HFFc6 (cell line): ENCODE measurements at places on chromosomes 2 and 18.

DNA sequence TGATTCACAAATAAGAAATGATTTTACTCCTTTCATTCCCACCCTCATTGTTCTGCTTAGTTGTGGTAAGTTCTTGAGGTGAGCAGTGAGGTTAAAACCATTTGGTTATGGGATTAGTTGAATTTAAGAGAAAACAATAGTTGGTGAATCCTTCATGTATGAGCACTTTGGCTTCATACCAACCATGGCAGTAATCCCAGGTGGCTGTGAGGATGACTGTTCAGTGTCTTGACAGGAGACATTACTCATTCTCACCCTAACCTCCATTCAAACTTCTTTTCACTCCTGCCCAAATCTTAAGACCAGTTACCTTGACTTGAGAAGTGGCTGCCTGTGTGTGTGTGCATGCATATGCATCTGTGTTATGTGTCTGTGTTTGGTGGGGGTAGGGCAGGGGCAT, 143.1 kb downstream of the SETBP1 start:
- H3K27ac ChIP-seq: no peak overlapping the region
- H3K36me3 ChIP-seq: no peaks in the 10 kb centered on the region
- H3K4me3 ChIP-seq: no peak overlapping the region
- peaks cover 5% of the 10 kb centered on the region; the same call in 1 of the 2 replicates for H3K27me3 ChIP-seq
- no peak for DNase-seq

DNA sequence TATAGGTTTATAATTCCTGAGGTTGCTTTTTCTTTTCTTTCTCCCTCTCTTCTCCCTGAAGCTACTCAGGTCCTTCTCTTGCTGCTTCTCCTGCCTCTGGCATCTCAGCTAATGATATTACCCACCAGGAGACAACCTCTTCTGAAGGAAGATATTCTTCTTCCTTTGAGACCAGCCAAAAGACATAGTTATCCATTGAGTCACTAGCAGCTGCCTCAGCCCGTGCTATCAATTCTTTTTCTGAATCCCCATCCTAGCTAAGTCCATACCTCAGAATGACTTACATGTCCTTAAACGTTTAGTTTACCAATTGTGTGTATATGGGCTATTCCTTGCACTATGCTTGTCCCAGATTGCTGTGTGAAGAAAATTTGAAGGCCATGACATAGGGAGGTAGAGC, 25.0 kb upstream of the RNF103 start:
- H3K36me3 ChIP-seq: no peaks in the 10 kb centered on the region
- no peak overlapping the region for H3K4me3 ChIP-seq
- DNase-seq: no peak
- no peak overlapping the region for H3K27ac ChIP-seq

DNA sequence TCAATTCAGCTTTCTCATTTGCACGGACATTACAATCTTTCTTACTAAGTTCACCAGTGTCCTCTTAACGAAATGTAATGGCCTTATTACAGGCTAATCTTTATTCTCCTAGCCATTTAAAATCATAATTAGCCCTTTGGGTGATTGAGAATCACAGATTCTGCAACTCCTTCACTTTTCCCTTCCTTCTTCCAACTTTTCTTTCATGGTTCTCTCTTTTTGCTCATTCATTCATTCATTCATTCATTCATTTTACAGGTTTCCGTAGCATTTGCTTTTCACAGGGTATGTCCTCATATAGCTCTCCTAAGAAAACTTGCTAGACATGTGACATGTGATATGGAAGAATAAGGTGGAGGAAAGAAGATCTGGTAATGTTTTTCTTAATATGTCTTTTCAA, 16.0 kb downstream of the TBR1 start:
- peaks cover 15% of the 10 kb centered on the region for H3K4me1 ChIP-seq
- peaks cover 5% of the 10 kb centered on the region for H3K36me3 ChIP-seq
- peaks cover 21% of the 10 kb centered on the region for H3K27me3 ChIP-seq
- H3K4me3 ChIP-seq: no peak overlapping the region

DNA sequence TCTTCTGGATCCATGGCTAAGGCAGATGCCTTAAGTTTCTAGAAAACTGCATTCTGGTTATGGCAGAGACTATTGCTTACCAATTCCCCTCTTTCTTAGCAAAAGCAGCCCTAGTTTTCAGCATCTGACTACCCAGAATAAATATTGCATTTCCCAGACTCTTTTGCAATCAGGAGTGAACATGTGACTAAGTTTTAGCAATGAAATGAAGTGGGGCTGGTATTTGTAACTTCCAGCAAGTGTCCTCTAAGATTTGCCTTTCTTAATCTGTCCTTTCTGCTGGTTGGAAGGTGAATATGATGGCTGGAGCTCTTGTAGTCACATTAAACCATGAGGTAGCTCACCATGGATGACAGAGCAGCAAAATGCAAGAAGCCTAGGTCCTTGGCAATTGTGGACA, 132.9 kb upstream of the PKDCC start:
- DNase-seq: no peak
- H3K4me1 ChIP-seq: no peaks in the 10 kb centered on the region
- H3K4me3 ChIP-seq: no peak overlapping the region
- peaks cover 24% of the 10 kb centered on the region for H3K27me3 ChIP-seq
- no peaks in the 10 kb centered on the region for H3K36me3 ChIP-seq

DNA sequence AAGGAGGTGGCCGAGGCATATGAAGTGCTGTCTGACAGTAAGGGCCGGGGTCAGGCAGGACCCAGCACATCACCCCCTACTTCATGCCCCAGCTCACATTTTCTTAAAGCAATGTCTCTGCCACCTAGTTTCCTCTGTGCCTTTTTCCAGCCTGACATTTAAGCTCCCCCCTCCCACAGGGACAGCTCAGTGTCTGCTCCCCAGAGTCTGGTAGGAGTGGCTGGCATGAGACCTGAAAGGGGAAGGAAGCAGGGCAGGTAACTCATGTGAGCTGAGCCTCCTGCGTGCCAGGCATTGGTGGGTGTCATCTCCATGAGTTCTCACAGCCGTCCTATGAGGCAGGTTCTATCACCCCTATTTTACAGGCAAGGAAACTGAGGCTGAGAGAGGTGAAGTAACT, 1.5 kb downstream of the DNAJB2 start:
- peak overlapping the region; percentile 97; the same call in 1 of the 2 replicates for H3K27ac ChIP-seq
- H3K27me3 ChIP-seq: peaks cover 2% of the 10 kb centered on the region; the same call in 1 of the 2 replicates
- H3K4me3 ChIP-seq: peak overlapping the region; percentile 95
- no peak for DNase-seq

GRCh38 chr2:74242354-74243071, 44.1 kb downstream of the MTHFD2 start:
- no peak for DNase-seq
- H3K4me3 ChIP-seq: no peak overlapping the region
- no peak overlapping the region for H3K27ac ChIP-seq
- peaks cover 6% of the 10 kb centered on the region for H3K27me3 ChIP-seq

DNA sequence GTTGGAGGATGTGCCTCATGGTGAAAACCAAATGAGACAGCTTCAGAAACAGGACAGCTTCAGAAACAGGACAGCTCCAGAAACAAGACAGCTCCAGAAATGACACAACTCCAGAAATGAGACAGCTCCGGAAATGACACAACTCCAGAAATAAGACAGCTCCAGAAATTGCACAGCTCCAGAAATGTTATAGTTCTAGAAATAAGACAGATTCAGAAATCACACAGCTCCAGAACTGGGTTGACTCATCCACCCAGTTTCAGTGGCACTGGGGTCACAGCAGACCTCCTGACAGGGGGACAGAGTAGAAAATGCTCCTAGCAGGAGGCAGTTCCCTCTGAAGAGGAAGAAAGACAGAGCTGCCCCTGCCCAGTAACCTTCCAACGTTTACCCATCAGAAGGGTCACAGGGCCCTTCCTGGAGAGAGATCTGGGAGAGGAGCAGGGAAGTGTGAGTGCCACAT, 26.9 kb upstream of the COL6A3 start:
- no peak for DNase-seq
- no peaks in the 10 kb centered on the region; the same call in 1 of the 2 replicates for H3K36me3 ChIP-seq
- H3K27me3 ChIP-seq: no peaks in the 10 kb centered on the region; the same call in 1 of the 2 replicates
- peak overlapping the region; percentile 49; the same call in 1 of the 2 replicates for H3K4me3 ChIP-seq

- H3K27me3 ChIP-seq: peaks cover 2% of the 10 kb centered on the region; the same call in 1 of the 2 replicates
- peaks cover 35% of the 10 kb centered on the region for H3K4me1 ChIP-seq
- H3K27ac ChIP-seq: peak overlapping the region; percentile 75; the same call in 1 of the 2 replicates
- H3K36me3 ChIP-seq: no peaks in the 10 kb centered on the region
- peak; percentile 12 for DNase-seq
Measured at GRCh38 chr2:223123855-223124610, 72.0 kb downstream of the KCNE4 start.

GRCh38 chr18:36623681-36624190, 205.1 kb downstream of the TPGS2 start:
- H3K4me3 ChIP-seq: no peak overlapping the region
- peak; percentile 22 for DNase-seq
- H3K27me3 ChIP-seq: no peaks in the 10 kb centered on the region; the same call in 1 of the 2 replicates
- H3K4me1 ChIP-seq: peaks cover 73% of the 10 kb centered on the region
- peak overlapping the region; percentile 2; the same call in 1 of the 2 replicates for H3K27ac ChIP-seq
- peaks cover 26% of the 10 kb centered on the region; the same call in 1 of the 2 replicates for H3K36me3 ChIP-seq

- H3K4me3 ChIP-seq: no peak overlapping the region
- H3K4me1 ChIP-seq: peaks cover 8% of the 10 kb centered on the region; the same call in 1 of the 2 replicates
- H3K27ac ChIP-seq: no peak overlapping the region
- no peak for DNase-seq
Measured at GRCh38 chr18:35267809-35268208, 22.2 kb downstream of the ZSCAN30 start.

GRCh38 chr18:8264861-8265411, 344.3 kb upstream of the RAB12 start:
- peak; percentile 6 for DNase-seq
- no peak overlapping the region for H3K27ac ChIP-seq
- H3K4me1 ChIP-seq: peaks cover 23% of the 10 kb centered on the region
- peaks cover 11% of the 10 kb centered on the region; the same call in 1 of the 2 replicates for H3K36me3 ChIP-seq
- H3K4me3 ChIP-seq: no peak overlapping the region
- peaks cover 4% of the 10 kb centered on the region; the same call in 1 of the 2 replicates for H3K27me3 ChIP-seq

- H3K36me3 ChIP-seq: no peaks in the 10 kb centered on the region
- peaks cover 43% of the 10 kb centered on the region for H3K27me3 ChIP-seq
- H3K4me1 ChIP-seq: peaks cover 6% of the 10 kb centered on the region
- DNase-seq: no peak
- H3K4me3 ChIP-seq: no peak overlapping the region
- no peak overlapping the region for H3K27ac ChIP-seq
Measured at GRCh38 chr18:37563931-37564392, 1.6 kb downstream of the CELF4 start.

DNA sequence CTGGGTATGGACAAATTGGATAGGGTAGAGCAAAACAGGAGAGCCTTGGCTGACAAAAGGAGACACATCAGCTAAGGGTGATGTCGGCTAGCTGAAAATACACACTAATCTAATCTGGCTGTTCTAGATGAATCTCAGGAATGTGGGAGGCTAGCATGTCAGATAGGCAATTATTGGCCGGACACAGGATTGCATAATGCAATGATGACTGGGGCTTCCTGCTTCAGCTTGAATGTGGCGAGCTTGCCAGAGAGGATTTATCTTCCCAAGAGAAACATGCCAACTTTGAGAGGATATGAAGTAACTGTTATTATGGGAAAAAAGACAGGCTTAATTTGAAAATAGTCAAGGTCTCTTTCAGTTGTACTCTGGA, 102.4 kb downstream of the TRIB2 start:
- DNase-seq: peak; percentile 97
- H3K27me3 ChIP-seq: no peaks in the 10 kb centered on the region
- peak overlapping the region; percentile 96 for H3K27ac ChIP-seq

DNA sequence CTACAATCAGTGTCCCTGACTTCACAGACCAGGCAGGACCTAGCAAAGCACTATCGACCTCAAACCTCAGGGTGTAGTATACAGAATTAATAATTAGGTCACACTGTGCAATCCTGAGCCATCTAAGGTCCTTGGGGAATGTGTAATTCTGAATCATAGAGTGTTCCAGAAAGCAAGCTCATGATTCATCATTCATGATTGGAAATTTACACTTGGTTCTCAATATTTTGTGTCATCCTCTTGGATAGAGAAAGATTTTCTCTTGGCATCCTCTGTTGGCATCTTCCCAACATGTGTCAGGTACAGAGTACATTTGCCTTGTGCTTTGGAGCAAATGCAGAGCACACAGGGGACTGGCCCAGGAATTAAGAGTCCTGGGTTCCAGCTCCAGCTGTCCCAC, 245.0 kb upstream of the NT5C1B start:
- H3K4me3 ChIP-seq: no peak overlapping the region
- no peaks in the 10 kb centered on the region; the same call in 1 of the 2 replicates for H3K27me3 ChIP-seq
- peak; percentile 62 for DNase-seq
- no peaks in the 10 kb centered on the region for H3K36me3 ChIP-seq

DNA sequence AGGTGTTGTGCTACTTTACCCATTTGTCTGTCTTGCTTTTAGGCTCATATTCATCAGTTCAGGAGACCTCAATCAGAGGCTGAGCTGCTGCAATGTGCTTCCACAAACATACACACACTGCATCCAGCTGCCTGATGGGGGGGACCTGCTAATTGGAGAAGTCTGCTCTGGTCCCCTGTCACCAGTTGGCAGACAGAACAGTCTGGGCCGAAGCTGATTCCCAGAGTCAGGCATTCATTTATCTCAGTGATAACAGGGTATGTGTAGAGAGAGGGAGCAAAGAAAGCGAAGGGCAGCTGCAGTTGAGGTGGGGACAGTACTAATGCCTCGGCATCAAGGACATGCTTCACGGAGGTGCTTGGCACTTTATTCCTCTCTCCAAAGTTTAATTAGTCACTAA, 584.3 kb upstream of the PIK3C3 start:
- H3K27me3 ChIP-seq: peaks cover 1% of the 10 kb centered on the region; the same call in 1 of the 2 replicates
- H3K27ac ChIP-seq: no peak overlapping the region

DNA sequence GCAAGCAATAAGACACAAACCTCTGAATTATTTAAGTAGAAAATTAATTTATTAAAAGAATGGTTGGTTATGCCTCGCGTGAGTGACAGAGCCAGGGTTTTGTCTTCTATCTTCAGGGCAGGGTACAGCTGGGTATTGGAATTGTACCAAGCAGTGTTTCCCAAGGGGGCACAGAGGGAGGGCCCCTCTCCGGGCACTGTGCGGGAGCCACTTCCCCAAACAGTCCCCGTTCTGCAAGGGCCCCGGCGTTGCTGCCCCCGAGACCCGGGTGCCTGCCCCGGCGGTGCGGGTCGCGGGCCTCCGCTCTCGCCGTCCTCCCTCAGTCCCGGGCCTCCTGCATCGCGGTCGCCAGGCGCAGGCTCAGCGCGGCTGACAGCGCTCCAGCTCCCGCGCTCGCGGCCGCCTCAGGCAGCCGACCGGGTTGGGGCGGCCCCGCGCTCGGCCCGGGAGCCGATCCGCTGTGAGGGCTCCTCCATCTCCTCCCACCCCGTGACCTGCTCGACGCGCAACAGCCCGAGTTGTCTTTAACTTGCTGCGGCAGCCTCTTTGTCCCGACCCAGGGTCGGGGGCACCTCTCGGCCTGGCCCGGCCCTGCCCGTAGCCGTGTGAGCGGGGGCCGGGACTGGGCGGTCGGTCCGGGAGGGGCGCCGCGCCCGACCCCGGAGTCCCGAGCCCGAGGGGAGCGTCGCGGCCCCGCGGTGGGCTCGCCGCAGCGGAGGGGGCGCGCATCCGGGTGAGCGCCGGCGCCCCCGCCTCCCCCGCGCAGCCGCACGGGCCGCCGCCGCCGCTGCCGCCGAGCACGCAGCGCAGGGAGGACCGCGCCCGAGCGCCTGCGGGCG, 620 bp upstream of the GALNT1 start:
- H3K36me3 ChIP-seq: peaks cover 6% of the 10 kb centered on the region; the same call in 1 of the 2 replicates
- peaks cover 15% of the 10 kb centered on the region for H3K4me1 ChIP-seq
- H3K4me3 ChIP-seq: peak overlapping the region; percentile 61
- peaks cover 10% of the 10 kb centered on the region for H3K27me3 ChIP-seq
- no peak overlapping the region for H3K27ac ChIP-seq

- H3K27me3 ChIP-seq: no peaks in the 10 kb centered on the region
- H3K36me3 ChIP-seq: no peaks in the 10 kb centered on the region
- no peaks in the 10 kb centered on the region for H3K4me1 ChIP-seq
- DNase-seq: no peak
Measured at GRCh38 chr2:141959941-141960340, 170.9 kb downstream of the LRP1B start.
